ENCODE measurements at places on chromosomes 4 and X.

DNA sequence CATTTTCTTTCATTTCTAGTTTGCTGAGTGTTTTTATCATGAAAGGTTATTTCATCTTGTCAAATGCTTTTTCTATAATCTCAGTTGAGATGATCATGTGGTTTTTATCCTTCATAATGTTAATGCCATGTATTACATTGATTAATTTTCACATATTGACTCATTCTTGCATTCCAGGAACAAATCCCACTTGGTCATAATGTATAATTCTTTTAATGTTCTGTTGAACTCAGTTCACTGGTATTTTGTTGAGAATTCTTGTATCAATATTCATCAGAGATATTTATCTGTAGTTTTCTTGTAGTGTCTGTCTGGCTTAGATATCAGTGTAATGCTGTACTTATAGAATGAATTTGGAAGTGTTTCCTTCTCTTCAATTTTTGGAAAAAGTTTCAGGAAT, 16.7 kb upstream of the LHFPL1 start:
- DNase-seq, result no peak

DNA sequence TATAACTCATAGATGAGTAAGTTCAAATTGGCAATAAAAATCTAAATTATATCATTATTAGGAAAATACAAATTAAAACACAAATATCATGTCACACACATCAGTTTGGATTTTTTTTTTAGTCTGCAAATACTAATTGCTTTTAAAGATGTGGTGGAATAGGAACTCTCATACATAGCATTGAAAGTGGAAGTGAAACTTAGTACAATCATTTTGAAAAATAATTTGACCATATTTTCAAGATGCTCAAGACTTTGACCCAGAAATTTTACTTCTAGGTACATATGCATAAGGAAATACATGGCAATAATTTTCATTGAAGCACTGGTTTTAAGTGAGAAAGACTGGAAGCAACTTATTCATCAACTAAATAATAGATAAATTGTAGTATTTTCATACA, 147.5 kb upstream of the SMIM31 start:
- no peak for DNase-seq

GRCh38 chrX:20742106-20742505, 475.4 kb upstream of the RPS6KA3 start:
- DNase-seq, result no peak

DNA sequence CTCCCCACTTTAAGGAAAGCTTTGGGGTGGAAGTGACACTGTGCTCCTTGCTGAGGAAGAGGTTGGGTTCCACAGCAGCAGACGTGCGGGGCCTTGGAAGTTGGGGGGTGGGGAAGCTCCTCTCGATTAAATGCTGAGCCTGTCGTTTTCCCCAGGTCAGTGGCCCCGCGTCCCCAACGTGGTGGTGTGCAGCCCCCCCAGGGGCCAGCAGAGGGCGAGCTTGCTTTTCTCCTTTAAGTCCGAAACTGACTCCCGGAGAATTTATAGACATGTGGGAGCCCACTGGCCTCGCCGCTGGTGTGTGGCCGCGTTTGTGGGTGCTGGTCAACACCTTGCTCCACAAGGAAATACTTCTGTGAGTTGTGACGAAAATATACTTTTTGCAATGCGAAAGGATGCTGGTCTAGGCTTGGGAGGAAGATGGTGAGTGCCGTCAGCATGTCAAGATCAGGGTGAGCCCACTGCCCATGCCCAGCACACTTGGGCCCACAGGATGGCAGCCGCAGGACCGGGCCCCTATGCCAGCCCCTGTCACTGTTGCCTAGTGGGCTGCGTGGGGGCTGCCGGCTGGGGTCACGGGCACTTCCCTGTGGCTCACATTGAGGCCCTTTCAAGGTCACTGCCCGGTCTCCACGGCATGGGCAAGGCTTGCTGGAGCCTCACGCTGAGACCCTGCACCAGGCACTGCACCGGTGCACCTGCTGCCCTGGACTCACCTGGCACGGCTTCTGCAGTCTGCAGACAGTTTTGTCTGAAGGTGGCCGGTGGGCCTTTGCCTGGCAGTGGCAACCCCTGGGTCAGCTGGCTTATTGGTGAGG, 9.4 kb downstream of the UVSSA start:
- DNase-seq, result no peak

DNA sequence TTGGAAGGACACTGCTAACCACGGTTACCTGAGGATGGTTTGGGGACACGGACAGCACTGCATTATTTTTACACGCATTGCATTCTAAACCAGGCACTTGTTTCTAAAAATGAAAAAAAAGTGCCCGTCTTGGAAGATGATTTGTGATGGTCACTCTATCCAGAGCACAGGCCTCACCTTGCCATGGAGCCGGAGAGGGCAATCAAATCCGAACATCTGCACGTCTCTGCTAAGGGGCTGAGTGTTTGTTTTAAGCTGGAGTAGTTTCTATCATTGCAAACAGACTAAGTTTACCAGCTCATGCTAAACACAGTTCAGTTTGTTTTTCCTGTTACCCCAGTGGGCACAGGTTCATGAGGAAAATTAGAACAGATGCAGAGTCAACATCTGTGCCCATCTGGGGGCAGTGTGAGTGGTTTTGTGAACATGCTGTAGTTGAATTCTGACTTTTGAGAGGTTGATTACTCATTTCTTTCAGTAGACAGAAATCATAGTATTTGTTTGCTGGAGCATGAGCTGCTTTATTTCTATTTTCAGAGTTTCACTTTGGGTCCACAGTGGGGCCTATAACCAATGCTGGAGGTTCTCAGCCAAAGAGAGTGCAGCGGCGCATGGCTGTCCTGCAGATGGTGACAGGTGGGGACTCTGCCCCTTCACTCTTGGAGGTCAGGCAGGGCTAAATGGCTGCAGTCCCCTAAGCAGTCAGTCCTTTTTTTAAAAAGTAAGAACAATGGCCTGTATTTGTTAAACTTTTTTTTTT, 65.4 kb upstream of the ENPP6 start:
- no peak for DNase-seq

DNA sequence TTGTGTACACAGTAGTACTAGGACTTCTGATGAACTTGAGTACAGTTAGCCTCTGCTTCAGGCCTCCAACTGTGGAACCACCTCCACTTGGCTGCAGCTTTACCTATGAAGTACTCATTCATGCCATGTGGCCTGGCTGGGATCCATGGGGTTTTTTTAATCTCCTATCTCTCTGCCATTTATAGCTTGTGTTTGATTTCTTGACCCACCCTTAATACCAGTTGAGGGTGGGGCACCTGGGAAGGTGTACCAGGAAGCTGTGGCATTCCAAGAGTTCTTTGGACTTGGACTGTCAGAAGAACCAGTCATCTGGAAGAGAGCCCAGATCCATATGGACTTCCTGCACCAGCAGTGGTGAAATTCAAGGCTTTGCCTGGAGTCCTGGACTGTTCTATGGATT, 230.1 kb downstream of the SHROOM3 start:
- no peak for DNase-seq

- DNase-seq, result no peak
These were observed at the start of gene GPC3 for GRCh38 chrX:133985164-133985966. TSS of gene GPC3 (minus strand) at chrX:133985594.

- DNase-seq, result no peak
These were observed 1.6 kb downstream of the SCD5 start for GRCh38 chr4:82797040-82797404.

GRCh38 chr4:37641886-37642849, 44.0 kb downstream of the RELL1 start:
- no peak for DNase-seq

GRCh38 chr4:22348410-22348809, 167.5 kb downstream of the ADGRA3 start:
- no peak for DNase-seq

DNA sequence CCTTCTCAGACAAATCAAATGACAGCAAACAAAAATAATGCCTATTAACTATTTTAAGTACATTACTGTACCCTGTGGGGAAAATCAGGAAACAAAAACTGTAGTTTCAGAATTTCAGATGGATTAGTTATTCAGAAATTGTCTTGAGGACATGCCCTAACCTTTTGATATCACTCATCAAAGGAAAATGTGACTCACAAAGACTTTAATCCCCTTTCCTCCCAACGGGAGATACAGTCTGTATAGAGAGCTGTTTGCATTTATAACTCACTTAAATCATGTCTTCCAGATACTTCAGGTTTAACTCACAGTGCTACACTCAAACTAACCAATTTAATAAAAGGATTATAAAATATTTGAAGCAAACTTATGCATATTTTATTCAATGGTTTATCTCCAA, 304.0 kb downstream of the MAPK10 start:
- no peak for DNase-seq

DNA sequence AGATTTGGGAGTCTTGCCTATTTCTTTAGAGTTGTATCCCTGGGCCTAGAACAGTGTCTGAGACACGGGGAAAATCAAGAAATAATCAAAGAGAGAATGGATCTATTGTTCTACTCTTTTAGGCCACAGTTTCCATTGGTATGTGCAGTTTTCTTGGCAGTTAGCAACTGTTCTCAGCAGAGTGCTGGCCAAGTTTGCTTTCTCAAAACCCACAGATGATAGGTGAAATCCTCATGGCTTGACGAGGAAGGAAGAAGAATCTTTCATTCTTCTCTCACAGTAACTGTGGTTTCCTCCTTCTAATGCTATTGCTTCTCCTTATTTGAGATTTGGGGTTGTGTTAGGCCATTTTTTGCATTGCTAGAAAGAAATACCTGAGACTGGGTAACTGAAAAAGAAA, 42.2 kb downstream of the AGA start:
- no peak for DNase-seq

- DNase-seq, result no peak
These were observed 148.2 kb upstream of the RPS6KA3 start for GRCh38 chrX:20414762-20415445.

GRCh38 chr4:53863158-53863557, 201.2 kb downstream of the CHIC2 start:
- DNase-seq, result no peak

DNA sequence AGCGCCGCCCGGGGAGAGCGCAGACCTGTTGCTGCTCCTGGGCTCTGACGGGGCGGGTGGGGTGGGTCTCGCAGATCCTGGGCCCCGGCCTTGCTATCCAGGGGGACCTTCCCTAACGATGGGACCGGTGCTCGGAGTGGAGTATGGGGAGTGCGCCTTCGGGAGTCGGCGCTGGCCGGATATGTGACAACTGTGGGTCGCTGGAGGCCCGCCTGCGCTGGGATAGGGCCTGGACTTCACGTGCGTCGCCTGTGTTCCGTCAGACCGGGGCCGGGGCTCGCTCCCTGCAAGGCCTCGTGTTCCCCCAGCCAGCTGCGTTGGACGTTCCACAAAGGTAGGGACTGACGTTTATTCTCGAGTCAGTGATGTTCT, 1.3 kb downstream of the TBL1X start:
- DNase-seq, result no peak

- no peak for DNase-seq
These were observed 62.3 kb downstream of the NKX6-1 start for GRCh38 chr4:84436812-84437211.

- no peak for DNase-seq
These were observed 44.9 kb downstream of the ANK2 start for GRCh38 chr4:113094331-113094730.

GRCh38 chr4:184392748-184393559, 81.4 kb downstream of the IRF2 start:
- DNase-seq, result no peak

DNA sequence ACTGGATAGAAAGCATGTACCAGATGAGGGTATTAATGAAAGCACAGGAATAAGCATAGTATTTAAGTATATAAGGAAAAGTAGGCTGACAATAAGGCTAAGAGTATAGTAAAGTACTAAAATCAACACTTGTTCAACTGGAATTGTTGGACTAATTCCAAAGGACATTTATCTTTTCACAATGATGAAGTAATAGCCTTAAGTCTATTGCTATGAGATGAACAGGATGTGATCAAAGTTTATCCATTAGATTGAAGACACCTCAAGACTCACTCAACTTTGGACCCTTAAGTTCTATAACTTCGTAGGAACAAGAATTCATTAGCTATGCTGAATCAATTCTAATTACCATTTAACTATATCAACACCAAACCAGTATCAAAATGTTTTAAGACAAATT, 7.6 kb downstream of the MAD2L1 start:
- no peak for DNase-seq

GRCh38 chr4:82799006-82799881, 648 bp upstream of the SCD5 start:
- DNase-seq, result no peak

GRCh38 chr4:4326166-4326565, 36.1 kb downstream of the ZBTB49 start:
- DNase-seq, result no peak

GRCh38 chr4:182838535-182838934, 78.7 kb downstream of the DCTD start:
- no peak for DNase-seq

DNA sequence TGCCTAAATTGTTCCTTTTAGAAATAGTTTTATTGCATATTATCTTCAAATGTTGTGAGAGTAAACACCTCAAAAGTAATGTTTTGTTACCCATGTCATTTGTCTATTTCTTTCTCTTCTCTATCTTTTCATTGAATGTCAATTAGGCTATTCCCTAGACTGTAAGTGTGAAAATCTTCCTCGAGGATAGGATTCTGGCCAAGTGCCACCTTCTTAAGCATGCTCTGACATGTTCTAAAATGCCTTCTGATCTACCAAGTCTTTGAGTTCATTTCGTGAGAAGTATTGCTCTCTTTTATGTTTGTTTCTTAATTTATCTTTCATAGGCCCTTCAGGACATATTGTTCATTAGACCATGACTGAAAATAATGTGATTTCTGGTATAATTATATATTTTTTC, 44.1 kb upstream of the TLL1 start:
- no peak for DNase-seq

DNA sequence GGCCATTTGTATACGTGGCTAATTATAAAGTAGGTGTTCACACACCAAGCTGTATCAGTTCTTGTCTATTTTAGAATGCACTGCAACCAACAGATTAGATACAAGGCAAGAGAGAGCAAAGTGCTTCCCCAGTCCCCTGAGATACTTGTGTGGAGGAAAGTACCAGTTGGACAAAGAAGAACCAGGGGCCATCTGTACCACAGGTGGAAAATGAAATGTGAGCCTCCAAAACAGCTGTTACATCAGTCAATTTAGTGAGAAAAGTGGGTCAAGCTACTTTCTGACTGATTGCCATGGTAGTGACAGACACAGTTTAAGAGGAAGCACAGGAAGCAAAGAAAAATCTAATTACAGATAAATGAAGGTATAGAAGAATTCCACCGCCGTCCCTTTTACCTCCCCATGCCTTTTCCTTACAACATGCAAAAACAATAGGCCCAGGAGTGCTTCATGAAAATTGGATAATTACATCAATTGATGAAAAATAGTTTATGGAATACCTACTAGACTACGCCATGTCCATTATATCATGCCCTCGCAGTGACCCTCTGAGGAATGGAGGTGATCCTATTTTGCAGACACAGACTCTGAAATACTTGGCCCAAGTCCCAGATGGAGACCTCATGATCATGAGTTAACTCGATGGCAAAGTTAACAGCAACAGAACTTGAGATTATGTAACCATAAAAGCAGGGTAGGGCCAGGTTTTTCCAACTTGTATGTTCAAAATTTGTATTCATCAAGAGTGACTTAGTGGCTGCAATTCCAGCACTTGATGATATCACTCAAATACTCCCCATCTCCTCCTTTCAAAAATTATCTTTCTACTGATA, 15.8 kb downstream of the SMPX start:
- no peak for DNase-seq

Measured in stimulated activated CD4-positive, alpha-beta T cell treated with anti-CD3 and anti-CD28 coated beads, Interleukin-1b, Interleukin-23, amount 100 ng/mL, for 1 hour (primary cell).